ENCODE measurements at places on chromosomes 4 and X. TPM values are rescaled to one million over a fixed set of nuclear protein-coding genes. Genes with fewer than 3 reads are reported as not detected.

- no peak for DNase-seq
Measured at GRCh38 chr4:73815145-73815544, 21.3 kb upstream of the CXCL6 start.

DNA sequence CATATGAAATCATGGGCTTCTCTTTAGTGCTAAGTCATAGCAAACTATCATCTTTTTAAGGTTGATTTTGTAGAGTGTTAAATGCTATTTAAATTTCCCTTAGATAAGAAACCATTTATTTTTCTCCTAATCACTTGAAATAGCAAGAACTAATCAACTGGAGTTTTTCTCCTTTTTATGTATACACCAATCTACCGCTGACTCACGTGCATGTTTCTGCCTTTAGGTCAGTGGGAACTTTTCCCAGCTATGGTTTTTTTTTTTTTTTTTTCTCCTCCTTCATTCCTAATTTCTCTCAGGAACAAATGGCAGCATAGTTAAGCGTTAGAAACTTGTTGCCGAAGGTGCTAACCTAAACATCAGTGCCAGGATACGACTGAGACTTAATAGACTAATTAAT is 176.4 kb downstream of the BMPR1B start:
- DNase-seq: no peak

- no peak for DNase-seq
Measured at GRCh38 chrX:149541521-149542047, 772 bp downstream of the EOLA1 start.

GRCh38 chrX:56499372-56499771 is 64.1 kb upstream of the UBQLN2 start:
- DNase-seq: no peak

LIAS gene
- 22.4 TPM for polyA plus RNA-seq

DNA sequence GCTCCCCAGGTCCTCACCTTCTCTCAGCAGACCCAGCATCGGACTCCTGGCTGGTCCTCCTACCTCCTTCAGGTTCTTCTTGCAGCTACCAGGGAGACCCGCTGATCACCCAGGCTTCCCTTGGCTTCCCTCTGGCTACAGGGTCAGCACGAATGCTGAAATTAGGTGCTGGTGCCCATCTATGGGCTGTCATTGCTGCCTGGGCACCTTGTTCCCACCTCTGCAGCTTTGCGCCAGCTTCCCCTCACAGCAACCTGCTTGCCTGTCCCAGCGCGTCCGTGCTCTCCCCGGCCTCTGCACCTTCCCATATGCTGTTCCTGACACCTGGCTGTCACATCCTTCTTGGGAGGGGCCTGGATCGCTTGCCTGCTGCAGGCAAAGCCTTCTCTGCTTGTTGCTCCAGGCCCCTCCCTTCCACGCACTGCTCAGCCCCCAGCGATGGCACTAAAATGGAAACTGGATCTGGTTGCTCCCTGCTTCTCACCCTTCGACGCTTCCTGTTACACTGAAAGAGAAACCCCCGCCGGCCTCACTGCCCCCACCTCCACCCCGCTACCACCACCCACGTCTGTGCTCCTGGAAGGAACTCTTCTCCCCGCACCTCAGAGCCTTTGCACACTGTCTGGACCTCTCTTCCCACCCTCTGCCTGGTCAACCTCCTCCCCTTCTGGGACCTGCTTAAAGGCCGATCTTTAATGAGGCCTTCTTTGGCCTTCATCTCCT is 22.2 kb downstream of the C4orf50 start:
- DNase-seq: no peak

DNA sequence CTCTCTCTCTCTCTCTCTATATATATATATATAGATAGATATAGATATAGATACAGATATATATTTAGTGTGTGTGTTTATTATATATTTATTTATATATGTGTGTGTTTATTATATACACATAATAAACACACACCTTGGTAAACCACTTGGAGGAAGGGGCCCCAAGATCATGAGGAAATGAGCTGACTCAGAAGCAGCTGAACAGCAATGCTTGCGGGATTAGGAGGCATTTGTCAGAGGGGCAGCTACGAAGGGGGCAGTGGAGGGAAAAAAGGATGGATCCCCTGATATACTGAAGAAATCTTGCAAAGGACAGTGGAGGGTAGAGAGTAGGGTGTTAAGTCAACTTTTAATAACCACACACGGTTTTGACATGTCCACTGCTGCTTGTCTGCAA is 120.0 kb upstream of the SORBS2 start:
- no peak for DNase-seq

DNA sequence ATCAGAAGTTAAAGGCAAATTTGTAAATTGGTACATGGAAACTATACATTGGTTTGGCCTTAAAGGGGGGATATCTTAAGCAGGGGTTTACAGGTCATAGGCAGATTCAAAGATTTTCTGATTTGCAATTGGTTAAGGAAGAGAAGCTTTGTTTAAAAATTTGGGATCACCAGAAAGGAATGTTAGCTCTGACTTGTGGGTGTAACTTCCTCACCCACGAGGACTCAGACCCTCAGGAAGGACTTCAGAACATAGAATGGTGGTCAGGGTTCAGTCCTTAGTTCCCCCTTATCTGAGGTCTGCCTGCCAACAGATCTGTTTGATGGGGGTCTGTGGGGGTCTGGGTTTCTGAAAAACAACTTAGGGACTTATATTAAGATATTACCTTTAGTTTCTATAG is 427.4 kb upstream of the DIPK2B start:
- no peak for DNase-seq

CXorf65 gene
- polyA plus RNA-seq: not detected

- no peak for DNase-seq
Measured at GRCh38 chrX:29397506-29397905, 810.3 kb downstream of the IL1RAPL1 start.

GRCh38 chrX:116436358-116436816 is at the start of gene SLC6A14:
Gene SLC6A14, plus strand, starts transcription at chrX:116436606. Its CDS starts 104 bp downstream, at chrX:116436710.
- no peak for DNase-seq

LRP2BP gene
- polyA plus RNA-seq: 3.9 TPM

DNA sequence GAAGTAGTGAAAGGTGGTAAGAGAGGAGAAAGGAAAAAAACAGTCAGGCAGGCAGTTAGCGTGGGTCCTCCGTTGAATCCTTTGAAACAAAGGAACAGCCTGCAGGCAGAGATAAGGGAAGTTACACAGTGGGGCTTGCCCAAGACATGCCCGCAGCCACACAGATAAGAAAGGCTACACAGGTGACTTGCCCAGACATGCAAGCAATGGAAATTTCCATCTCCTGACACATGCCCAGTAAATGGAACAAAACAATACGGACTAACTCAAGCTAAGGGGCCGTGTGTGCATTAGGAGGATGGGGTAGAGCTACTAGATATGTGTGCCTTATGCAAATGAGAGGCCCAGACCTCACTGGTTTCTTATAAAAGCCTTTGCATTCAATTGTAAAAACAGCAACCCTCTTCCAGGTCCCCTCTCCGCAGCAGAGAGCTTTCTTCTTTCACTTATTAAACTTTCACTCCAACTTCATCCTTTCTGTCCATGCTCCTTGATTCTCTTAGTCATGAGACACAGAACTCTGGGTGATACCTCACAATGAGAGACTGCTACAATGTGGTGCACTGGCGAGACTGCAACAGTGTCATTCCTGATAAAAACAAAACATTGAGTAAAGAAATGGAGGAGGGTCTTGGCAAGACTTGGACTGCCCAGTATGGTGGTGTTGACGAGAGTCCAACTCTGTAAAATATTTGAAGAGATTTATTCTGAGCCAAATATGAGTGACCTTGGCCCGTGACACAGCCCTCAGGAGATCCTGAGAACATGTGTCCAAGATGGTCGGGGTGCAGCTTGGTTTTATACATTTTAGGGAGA is 997.4 kb upstream of the PRKX start:
- DNase-seq: no peak

CENPI gene
- polyA plus RNA-seq: 9.0 TPM

MAGEA3 gene
- not detected for polyA plus RNA-seq

DNA sequence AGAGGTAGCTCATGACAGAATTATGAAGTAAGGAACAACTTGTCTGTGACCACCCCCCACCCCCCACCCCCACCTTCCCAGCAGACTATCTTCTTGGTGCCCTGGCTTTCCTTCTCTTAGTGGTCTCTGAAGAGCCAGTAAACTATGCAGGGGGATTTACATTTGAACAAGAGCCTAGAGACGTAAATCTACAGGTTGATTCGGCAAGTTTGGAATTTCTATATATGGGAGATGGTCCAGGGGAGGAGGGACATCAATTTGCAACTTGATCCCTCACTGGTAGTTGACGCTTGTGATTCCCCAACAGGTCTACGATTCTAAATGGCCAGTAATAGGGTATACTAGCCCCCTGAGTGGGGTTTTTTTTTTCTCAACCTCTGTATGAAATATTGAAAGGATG is 36.7 kb downstream of the IL13RA1 start:
- no peak for DNase-seq
